ENCODE measurements at places on chromosomes 3 and 15.

DNA sequence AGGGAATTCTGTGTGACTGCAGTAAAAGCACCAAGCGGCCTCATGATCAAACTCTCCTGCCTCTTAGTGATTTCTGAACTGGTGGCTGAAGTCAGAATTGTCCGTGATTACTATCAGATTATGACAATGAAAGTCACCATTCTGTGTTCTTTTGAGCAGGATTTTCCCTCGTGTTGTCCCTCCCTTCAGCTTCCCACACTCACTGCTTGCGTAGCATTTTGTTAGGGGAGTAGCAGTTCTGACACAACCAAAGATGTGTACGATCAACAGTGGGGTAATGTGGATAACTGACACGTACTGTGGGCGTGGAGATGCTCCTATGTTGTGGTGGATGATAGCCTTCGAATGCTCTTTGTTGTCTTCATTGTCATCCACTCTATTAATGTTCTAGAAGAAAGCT, 67.8 kb upstream of the ICE2 start:
- no peak overlapping the region for H3K4me3 ChIP-seq
- H3K27ac ChIP-seq: no peak overlapping the region
- H3K4me1 ChIP-seq: no peaks in the 10 kb centered on the region
- no peaks in the 10 kb centered on the region for H3K36me3 ChIP-seq
- DNase-seq: no peak
- no peaks in the 10 kb centered on the region for H3K27me3 ChIP-seq

- H3K4me1 ChIP-seq: no peaks in the 10 kb centered on the region
- no peak for DNase-seq
- H3K4me3 ChIP-seq: no peak overlapping the region
- H3K27ac ChIP-seq: no peak overlapping the region
- peaks cover 12% of the 10 kb centered on the region for H3K27me3 ChIP-seq
Observed at GRCh38 chr15:87689716-87690115, 566.8 kb downstream of the NTRK3 start.

GRCh38 chr15:27175472-27176153, 204.6 kb downstream of the GABRG3 start:
- no peak for DNase-seq
- no peak overlapping the region for H3K27ac ChIP-seq
- no peaks in the 10 kb centered on the region for H3K4me1 ChIP-seq
- H3K36me3 ChIP-seq: no peaks in the 10 kb centered on the region
- no peak overlapping the region for H3K4me3 ChIP-seq

DNA sequence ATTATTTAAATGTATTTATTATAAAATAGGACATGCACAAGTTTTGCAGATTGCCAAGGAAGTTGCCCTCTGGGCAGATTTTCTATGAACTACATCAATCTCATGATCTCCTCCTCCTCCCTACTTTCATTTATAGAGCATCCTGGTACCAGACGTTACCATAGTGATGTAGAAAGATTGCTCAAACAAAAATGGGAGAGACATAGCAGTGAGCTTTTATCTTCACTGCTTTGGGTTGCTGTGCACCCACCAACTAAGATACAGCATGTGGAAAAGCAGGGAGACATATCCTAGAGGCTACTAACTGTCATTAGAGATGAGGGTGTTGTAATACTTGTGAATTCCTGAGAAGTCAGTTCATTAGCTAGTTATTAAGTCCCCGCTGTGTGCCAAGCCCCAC, 137.5 kb upstream of the BFSP2 start:
- H3K4me1 ChIP-seq: peaks cover 4% of the 10 kb centered on the region
- H3K4me3 ChIP-seq: no peak overlapping the region
- no peaks in the 10 kb centered on the region for H3K36me3 ChIP-seq
- DNase-seq: no peak
- H3K27ac ChIP-seq: no peak overlapping the region

DNA sequence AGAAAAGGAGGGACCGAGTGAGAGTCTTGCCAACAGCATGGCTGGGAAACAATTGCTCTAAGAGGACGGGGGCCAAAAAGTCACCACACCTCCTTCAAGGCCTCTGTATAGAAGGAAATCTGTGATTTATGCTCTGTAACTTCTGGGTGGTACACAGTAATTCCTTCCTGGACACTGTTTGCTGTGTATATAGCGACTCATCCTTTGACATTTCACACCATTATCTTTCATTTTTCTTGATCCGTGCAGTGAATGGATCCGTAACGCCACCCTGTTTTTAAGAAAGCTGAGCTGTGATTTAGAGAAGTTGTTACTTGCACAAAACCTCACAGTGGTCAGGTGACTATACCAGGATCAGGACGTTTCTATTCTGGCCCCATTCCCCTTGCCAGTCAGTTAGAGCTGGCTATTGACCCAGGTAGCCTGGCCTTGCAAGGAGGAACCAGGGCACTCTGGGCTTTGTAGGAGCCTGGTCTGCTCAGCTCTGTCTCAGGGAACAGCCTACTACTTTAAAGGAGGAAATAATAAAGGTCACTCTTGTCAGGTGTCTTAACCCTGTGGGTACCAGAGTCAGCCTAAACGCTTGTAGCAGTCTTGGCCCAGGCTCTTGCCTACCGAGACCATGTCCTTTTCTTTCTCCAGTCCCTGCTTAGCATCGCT, 86.5 kb upstream of the MYZAP start:
- H3K4me3 ChIP-seq: no peak overlapping the region
- H3K36me3 ChIP-seq: no peaks in the 10 kb centered on the region
- DNase-seq: no peak
- H3K4me1 ChIP-seq: peaks cover 94% of the 10 kb centered on the region

DNA sequence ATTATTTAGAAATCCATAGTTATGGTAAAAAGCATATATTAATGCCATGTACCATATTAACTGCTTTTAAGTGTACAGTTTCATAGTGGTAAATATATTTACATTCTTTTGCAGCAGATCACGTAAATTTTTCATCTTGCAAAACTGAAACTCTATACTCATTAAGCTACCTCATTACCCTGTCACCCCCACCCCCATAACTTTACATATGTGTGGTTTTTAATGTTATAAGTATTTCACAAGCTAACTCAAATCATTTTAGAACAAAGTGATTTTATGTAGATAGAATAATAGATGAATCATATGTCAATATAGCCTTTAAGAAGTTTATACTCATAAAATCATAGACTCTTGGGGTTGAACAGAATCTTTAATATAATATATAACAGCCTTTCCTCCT, 7.1 kb upstream of the TP63 start:
- no peak for DNase-seq
- no peak overlapping the region for H3K4me3 ChIP-seq
- H3K27ac ChIP-seq: no peak overlapping the region
- H3K27me3 ChIP-seq: no peaks in the 10 kb centered on the region
- H3K36me3 ChIP-seq: no peaks in the 10 kb centered on the region

DNA sequence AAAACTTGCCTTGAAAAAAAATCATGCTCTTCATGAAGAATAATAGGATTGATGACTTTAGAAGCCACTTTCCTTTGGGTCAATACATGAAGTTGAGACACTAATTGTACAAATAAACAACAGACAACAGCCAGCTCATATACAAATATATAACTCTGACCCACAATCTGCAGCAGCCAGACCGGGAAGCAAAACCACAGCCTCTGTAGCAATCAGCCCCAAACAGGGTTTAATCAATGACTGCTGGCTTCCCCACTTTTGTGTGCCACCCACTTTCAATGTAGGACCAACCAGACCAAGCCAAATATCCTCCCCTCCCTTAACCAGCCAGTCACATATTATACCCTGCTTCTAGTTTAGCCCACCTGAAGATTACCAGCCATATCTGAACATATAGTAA, 39.0 kb downstream of the IFT57 start:
- H3K36me3 ChIP-seq: peaks cover 24% of the 10 kb centered on the region
- no peak overlapping the region for H3K27ac ChIP-seq
- DNase-seq: no peak

DNA sequence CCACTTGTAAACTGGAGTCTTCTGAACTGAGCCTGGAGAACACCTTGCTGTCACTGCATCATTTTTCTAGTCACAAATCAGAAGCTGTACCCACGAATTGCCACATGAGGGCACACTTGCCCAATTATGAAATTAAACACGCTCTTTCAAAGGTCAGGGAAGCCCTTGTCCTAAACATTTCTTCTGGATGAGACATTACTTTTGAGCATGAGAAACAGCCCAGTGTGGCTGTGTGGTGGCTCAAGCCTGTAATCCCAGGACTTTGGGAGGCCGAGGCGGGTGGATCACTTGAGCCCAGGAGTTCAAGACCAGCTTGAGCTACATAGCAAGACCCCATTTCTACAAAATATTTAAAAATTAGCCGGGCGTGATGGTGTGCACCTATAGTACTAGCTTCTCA, 27.5 kb upstream of the CFAP161 start:
- no peaks in the 10 kb centered on the region for H3K4me1 ChIP-seq
- H3K27me3 ChIP-seq: peaks cover 64% of the 10 kb centered on the region
- no peaks in the 10 kb centered on the region for H3K36me3 ChIP-seq
- H3K4me3 ChIP-seq: no peak overlapping the region
- DNase-seq: peak; percentile 48

GRCh38 chr3:42504334-42505127, 2.1 kb downstream of the VIPR1 start:
- peaks cover 54% of the 10 kb centered on the region for H3K27me3 ChIP-seq
- no peak for DNase-seq
- H3K27ac ChIP-seq: no peak overlapping the region
- H3K36me3 ChIP-seq: no peaks in the 10 kb centered on the region
- H3K4me3 ChIP-seq: no peak overlapping the region
- peaks cover 19% of the 10 kb centered on the region for H3K4me1 ChIP-seq

DNA sequence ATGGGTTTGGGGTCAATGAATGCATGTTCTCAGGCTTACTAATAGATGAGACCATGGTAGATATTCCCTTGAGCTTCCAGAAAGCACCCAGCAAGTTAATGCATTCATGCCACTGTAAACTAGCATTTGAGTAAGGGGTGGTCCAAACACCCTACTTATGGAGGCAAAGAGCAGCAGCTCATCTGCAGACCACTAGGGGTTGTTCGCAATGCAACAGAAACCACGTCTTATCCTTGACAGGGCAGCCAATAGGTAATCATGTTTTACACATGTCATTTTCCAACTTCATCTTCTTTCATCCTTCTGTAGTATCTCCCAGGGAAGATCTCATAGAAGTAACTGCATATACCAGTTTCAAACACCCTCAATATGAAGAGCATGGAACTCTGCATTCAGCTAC, 330.2 kb downstream of the RORA start:
- H3K36me3 ChIP-seq: no peaks in the 10 kb centered on the region
- no peak for DNase-seq
- no peak overlapping the region for H3K27ac ChIP-seq
- peaks cover 2% of the 10 kb centered on the region for H3K27me3 ChIP-seq

DNA sequence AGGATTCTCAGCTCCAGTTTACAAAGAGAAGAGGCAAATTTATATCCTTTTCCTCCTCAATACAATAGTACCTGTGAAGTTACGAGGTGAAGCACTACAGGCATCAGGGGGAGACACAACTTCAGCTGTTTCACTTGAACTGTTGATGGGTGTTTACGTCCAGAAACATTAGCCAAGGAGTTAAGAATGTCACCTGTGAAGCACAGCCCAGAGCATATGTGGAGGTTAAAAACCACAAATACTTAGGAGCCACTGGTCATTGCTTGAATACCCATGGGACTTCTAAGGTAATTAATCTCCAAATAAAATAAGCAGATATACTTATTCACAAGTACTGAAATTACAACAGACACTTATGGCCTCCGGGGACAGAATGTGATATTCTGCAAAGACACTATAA, 246.5 kb downstream of the ULK4 start:
- DNase-seq: no peak
- no peak overlapping the region for H3K27ac ChIP-seq
- no peaks in the 10 kb centered on the region for H3K36me3 ChIP-seq
- H3K27me3 ChIP-seq: no peaks in the 10 kb centered on the region
- H3K4me3 ChIP-seq: no peak overlapping the region

GRCh38 chr3:36734742-36735141, 29.6 kb downstream of the DCLK3 start:
- peaks cover 6% of the 10 kb centered on the region for H3K4me1 ChIP-seq
- no peak overlapping the region for H3K27ac ChIP-seq
- DNase-seq: no peak
- no peak overlapping the region for H3K4me3 ChIP-seq

DNA sequence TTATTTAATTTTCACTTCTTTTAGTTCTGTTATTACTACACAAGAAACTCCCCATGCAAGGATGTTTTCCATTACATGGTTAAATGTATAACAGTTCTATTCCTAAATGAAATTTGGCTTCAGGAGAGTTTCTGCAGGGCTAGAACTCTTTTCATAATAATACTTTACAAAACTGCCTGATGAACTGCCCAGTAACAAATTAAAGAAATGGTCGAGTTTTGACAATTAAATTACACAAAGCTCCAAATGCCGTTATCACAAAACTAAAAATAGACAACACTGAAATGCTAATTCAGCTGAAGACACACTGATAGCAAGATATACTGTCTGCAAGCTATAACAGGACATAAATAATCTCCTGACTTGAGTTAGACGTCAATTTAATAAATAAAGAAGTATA, 435.2 kb upstream of the CCDC54 start:
- no peaks in the 10 kb centered on the region for H3K27me3 ChIP-seq
- H3K36me3 ChIP-seq: peaks cover 12% of the 10 kb centered on the region
- H3K4me3 ChIP-seq: no peak overlapping the region
- no peak overlapping the region for H3K27ac ChIP-seq

GRCh38 chr3:66229931-66230330, 9.1 kb downstream of the SLC25A26 start:
- H3K4me3 ChIP-seq: no peak overlapping the region
- H3K36me3 ChIP-seq: peaks cover 7% of the 10 kb centered on the region
- DNase-seq: no peak

DNA sequence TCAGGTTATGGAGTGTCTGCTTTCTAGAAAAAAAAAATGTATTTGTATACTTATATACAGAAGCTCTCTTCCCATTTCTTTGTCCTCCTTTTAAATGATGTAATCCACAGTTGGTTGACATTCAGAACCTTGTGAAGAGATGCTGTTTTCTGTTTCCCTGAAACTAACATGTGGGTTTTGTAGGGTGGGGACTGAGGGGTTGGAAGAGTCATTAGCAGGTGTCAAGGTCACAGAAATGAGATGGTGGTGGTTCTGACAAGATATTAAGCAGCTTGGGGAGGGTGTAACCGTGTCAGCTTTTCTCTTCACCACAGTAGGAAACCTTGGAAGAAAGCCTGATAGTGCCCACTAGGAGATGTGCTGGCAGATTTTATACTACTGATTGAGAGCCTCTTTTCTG, 2.4 kb downstream of the RASA2 start:
- H3K27me3 ChIP-seq: no peaks in the 10 kb centered on the region
- peaks cover 14% of the 10 kb centered on the region for H3K4me1 ChIP-seq
- H3K4me3 ChIP-seq: no peak overlapping the region
- DNase-seq: no peak

GRCh38 chr3:31364711-31365110, 168.0 kb upstream of the STT3B start:
- H3K27me3 ChIP-seq: no peaks in the 10 kb centered on the region
- peaks cover 19% of the 10 kb centered on the region for H3K4me1 ChIP-seq
- no peaks in the 10 kb centered on the region for H3K36me3 ChIP-seq
- H3K27ac ChIP-seq: no peak overlapping the region
- H3K4me3 ChIP-seq: no peak overlapping the region
- no peak for DNase-seq
